ENCODE measurements at places on chromosomes 5 and 9.

DNA sequence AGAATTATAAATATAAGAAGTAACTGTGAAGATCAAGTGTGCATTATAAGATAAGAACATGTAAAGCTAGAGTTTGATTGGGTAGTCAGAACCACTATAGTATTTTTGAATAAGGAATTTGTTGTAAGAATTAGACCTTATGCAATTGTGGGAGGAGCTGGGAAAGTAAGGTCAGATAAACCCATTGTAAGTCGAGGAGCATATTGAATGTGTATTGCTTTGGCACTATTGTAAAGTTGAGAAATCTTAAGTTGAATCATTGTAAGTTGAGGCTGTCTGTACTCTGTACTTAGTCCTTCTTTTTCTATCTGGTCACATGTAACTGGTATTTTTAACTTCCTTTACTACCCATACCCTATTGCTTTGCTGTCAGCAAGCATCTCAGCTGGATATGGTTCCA, 158.7 kb downstream of the CCDC171 start:
- DNase-seq, result no peak

GRCh38 chr9:115604831-115605483, 487.0 kb upstream of the TNC start:
- no peak for DNase-seq

GRCh38 chr9:4494332-4494731, 4.1 kb downstream of the SLC1A1 start:
- DNase-seq, result no peak

- no peak for DNase-seq
Observed at GRCh38 chr5:52841114-52841513, 53.4 kb downstream of the ITGA1 start.

GRCh38 chr9:94780516-94780950, 54.0 kb downstream of the AOPEP start:
- no peak for DNase-seq

DNA sequence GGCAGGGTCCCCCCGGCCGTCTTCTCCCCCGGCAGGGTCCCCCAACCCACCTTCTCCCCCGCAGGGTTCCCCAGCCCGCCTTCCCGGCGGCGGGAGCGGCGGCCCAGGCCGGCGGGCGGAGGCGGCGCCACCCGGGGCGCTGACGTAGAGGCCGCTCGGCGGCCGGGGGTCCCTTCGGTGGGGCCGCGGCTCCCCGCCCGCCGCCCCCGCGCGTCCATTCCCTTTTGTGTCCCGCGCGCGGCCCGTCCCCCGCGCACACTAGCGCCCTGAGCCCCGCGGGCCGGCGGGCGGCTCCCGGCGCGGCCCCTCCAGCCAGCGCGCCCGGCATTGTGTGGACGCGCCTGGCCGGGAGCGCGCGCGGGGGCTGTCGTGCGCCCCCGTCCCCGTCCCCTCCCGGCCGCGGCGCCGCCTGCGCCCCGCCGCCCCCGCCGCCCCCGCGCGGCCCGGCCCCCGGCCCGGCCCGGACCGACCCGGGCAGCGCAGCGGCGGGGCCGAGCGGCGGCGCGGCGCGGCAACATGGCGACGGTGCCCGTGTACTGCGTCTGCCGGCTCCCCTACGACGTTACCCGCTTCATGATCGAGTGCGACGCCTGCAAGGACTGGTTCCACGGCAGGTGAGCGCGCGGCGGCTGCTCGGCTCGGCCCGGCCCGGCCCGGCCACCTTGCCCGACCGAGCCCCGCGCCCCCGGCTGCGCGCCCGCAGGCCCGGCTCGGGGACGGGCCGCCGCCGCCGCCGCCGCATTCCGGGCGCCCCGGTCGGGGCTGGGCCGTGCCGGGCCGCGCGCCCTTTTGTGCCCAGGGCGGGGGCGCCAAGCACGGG, at the start of gene PHF2:
PHF2 (plus strand) TSS at position 327 of the 820 bp plus-strand sequence; CDS start at position 517, 190 bp downstream.
- DNase-seq, result no peak

DNA sequence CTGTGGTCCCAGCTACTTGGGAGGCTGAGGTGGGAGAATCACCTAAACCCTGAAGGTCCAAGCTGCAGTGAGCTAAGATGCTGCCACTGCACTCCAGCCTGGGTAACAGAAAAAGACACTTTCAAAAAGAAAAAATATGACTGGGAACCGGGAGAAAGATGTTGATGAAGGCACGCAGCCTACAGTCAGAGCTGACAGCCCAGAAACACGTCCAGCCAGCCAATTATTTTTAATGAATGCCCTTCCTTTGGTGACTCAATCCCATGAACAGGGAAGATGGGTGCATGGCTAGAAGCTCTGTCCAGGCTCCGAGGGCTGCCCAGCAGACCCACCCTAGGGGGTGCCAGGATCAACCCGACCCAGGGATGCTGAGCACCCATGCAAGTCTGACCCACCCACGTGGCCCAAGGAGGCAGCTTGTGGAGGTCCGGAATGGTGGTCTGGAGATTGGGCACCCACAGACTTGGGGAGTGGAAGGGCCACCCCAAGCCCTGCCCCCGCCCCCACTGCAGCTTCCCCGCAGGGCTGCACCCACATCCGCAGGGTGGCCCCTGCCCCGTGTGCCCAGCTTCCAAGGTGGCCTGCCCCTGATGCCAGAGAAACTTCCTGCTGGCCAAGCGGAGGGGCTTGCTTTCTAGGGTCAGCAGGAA, 51.0 kb downstream of the ADAMTS2 start:
- DNase-seq, result no peak

- no peak for DNase-seq
Observed at GRCh38 chr5:8710426-8710930, 835.4 kb downstream of the SEMA5A start.

- DNase-seq, result no peak
Observed at GRCh38 chr5:140551872-140552271, 4.4 kb downstream of the EIF4EBP3 start.

DNA sequence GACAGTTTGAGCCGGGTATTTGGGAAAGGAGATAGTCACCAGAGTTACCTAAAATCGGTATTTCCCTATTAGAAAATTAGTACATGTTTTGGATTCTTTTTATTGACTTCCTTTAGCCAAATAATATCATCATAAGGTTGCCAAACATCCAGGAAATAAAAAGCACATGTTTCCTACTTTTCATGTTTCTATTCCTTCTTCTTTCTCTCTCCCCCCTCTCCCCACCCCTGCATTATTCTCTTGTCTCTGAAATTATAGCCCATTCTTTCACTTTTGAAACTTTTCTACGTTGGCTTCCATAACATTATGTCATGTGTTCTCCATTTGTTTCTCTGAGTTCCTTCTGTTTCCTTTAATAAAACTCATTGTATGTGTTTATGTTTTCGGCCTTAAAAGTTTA, 161.9 kb downstream of the ALDH1A1 start:
- DNase-seq, result no peak

DNA sequence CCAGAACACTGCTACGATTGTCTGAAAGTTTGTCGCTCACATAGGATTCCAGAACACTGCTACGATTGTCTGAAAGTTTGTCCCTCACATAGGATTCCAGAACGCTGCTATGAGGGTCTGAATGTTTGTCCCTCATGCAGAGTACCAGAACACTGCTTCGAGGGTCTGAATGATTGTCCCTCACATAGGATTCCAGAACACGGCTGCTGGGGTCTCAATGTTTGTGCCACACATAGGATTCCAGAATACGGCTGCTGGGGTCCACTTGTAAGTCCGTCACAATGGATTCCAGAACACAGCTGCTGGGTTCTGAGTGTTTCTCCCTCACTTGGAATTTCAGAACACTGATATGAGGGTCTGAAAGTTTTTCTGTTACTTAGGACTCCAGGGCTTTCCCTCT, 203.3 kb downstream of the FOXD4L6 start:
- no peak for DNase-seq
